Cortex of kidney (tissue), 1 donor: ENCODE measurements at places on chromosomes 6 and 20.

- no peak for DNase-seq
These were observed 121.6 kb downstream of the DHX35 start for GRCh38 chr20:39083761-39084160.

DNA sequence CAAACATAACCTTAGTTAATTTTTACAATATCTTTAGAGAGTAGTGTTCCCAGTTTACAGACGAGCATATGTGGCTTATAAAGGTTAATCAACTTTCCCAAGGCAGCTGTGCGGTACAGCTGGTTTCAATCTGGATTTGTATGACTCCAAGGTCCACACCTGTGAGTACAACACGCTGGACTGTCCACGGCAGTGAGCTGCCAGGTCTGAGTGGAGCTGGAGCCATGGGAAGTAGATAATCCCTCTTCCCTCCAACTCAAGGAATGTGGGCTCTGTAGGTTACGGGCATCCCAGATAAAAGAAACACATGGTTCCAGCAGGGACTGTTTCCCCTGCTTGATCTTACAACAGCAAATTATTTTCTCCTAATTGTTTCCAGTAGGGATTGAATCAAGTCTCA is 102.2 kb downstream of the SOD2 start:
- no peak for DNase-seq

DNA sequence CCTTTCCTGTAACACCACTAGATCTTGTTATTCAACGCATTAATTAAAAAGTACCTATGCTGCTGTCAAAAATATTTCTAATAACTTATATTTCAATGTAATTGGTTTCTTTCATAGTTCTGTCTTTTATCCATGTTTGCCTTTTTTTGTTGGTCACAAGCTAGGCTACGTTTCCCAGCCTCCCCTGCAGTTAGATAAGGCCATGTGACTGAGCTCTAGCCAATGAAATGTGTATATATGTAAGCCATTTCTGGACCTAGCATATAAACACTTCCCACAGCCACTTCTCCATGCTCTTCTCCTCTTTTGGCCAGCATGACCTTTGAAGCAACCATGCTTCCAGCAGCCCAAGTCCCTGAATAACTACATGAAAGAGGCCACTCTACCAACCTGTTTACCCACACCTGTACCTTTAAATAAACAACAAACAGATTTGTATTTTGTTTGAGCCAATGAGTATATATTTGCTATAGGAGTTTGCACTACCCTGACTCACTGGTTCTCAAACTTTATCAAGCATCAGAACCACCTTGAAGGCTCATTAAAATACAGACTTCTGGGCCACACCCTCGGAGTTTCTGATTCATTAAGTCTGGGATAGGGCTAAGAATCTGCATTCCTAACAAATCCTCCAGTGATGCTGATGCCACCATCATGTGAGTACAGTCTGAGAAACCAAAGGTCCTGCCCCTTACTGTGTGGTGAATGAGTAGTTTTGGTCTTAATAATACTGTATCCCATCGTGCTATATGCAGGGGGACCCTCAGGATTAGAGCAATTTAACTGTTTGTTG is 45.6 kb upstream of the BEND6 start:
- no peak for DNase-seq

- DNase-seq = no peak
These were observed 68.5 kb upstream of the SRSF6 start for GRCh38 chr20:43389211-43389610.

DNA sequence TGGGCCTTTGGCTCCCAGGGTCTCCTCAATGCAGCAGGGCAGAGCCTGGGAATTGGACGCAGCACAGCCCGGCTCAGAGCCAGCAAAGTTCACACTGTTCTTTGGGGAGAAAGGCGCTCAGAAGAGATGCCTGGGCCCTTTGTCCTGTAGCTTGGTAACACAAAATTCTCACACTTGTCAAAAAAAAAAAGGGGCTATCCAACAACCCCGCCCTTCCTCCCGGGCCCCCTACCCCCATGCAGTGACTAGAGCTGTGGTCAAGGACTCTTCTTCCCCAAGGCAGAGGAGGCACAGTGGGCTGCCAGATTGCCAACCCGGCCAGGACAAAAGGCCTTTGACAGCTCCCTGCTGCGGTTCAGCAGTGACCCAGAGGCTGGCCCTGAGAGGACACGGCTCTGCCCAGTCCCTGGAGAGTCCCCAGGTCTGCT is 2.0 kb downstream of the NKAIN4 start:
- DNase-seq = no peak

DNA sequence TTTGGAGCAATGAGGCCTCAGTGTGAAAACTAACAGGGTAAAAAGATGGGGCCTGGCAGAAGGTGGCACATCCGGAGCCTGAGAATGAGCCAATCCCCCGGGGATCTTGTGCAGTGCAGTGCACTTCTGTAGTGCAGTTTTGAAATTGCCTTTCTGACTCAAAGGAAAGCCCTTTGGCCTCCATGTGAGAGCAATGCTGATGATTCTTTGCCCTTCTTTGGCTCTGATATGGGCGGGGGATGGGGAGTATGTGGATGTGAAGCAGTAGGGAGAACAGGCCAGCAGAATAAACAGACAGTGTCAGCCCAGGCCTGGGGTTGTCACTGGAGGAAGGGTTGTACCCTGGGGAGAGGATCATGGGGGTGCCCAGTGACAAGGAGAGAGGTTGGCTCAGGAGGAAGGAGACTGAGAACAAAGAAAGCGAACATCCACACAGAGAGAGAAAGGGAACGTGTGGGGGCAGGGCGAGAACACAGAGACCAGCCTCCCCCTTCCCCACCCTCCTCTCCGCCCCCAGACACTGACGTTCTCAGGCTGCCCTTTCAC is 351.2 kb downstream of the CDC5L start:
- DNase-seq = no peak

- no peak for DNase-seq
These were observed 69.9 kb downstream of the TOX2 start for GRCh38 chr20:43984587-43984986.

- no peak for DNase-seq
These were observed 33.8 kb upstream of the SCRT2 start for GRCh38 chr20:709423-709822.

GRCh38 chr6:26196846-26197635 is 109.8 kb downstream of the HFE start:
- DNase-seq = no peak

DNA sequence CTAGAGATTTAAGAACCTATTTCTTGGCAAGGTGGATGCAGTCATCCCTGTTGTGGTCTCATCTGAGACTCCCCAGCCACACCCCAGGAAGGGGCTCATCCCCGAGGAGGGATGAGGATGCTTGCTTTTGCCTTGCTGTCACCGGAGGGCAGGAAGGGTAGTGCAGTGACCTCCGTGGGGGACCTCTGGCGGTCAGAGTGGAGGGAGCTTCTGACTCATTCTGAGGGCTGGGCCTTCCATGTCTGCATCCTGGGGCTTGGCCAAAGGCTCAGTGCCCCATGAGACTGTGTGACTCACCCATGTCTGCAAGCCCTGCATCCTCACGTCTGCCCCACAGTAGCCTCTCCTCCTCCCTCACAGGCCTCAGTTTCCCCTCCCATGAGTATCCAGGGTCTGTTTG is 38.7 kb downstream of the UQCC2 start:
- no peak for DNase-seq

GRCh38 chr6:128558021-128558420 is 37.6 kb upstream of the PTPRK start:
- no peak for DNase-seq

- DNase-seq = no peak
These were observed 39.8 kb downstream of the SLC22A2 start for GRCh38 chr6:160218810-160219209.

GRCh38 chr6:29720863-29721262 is 2.4 kb upstream of the HLA-F start:
- no peak for DNase-seq

DNA sequence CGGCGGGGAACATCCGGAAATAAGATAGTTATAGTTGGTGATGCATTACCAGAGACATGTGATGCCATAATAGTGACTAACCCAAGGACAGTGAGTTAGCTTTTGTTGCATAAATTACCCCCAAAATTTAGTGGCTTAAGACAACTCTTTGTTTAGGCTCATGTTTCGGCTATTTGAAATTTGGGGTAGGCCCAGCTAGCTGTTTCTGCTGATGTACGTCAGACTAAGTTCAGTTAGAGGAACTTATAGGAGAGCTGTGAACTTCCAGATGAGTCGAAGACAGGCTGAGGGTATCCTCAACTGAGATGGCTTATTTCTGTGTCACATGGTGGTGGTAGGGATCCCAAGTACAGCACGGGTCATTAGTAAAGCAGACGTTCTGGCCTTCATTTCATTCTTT is 366.5 kb downstream of the PLCB1 start:
- DNase-seq = no peak

- no peak for DNase-seq
These were observed 62.1 kb downstream of the GINS1 start for GRCh38 chr20:25469558-25469957.

- no peak for DNase-seq
These were observed 9.9 kb downstream of the ADIG start for GRCh38 chr20:38590676-38591473.
